ENCODE measurements at places on chromosomes 3 and 15.
A peak's percentile ranks its signal among the peaks of the same experiment; 100 is the strongest.

GRCh38 chr3:194877291-194878119 lies 191.8 kb downstream of the FAM43A start:
- DNase-seq = no peak

DNA sequence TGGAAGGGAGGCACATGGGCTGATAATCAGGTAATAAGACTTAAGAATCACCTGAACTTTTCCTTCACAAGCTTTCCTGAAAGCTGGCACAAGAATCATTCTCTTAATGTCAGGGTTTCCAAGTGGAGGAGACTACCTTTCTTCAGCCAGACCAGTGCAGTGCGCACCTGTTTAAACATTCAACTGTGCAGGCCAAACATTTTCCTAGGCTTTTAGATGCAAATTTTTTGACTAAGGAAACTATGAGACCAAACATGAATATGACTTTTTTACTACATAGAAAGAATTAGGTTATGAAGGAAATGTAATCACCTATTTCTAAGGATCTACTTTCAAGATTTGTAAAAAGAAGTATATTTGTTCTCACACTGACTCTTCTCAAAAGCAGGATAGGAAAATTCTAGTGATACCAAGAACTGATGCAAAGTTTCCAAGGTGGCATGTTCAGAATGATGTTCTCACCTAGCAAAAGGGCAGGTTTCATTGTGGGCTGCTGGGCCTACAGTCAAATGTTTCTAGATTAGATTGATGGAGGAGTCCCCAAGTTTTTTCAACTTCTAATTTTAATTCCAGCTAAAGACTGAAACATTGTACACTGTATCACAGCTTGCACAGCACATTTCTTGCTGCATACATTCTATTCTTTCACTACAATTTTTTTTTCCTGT lies 339.1 kb downstream of the TIGIT start:
- no peak for DNase-seq

- DNase-seq = no peak
Observed at GRCh38 chr3:52248165-52248541, 2.6 kb downstream of the PPM1M start.

GRCh38 chr3:128782282-128783146 lies 56.5 kb downstream of the RAB7A start:
- no peak for DNase-seq

- DNase-seq = no peak
Observed at GRCh38 chr3:38345879-38346586, 552 bp upstream of the XYLB start.

DNA sequence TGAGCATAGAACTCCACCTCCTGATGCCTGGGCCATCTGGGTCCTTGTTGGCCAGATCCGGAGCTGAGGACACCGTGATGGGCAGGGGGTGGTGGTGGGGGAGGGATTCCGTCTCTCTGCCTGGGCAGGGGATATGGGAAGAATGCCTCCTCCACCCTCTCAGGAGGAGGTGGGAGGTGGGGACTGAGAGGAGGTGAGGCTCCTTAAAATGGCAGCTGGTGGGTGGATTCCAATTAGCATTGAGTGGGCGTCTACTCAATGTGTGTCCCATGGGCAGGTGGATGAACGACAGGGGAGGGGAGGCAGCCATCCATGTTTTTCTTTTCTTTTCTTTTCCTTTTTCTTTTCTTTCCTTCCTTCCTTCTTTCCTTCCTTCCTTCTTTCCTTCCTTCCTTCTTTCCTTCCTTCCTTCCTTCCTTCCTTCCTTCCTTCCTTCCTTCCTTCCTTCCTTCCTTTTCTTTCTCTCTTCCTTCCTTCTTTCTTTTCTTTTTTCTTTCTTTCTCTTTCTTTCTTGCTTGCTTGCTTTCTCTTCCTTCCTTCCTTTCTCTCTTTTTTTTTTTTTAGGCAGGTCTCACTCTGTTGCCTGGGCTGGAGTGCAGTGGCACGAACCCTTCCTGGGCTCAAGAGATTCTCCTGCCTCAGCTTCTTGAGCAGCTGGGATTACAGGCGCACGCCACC lies 5.0 kb downstream of the SLC28A1 start:
- DNase-seq = no peak

DNA sequence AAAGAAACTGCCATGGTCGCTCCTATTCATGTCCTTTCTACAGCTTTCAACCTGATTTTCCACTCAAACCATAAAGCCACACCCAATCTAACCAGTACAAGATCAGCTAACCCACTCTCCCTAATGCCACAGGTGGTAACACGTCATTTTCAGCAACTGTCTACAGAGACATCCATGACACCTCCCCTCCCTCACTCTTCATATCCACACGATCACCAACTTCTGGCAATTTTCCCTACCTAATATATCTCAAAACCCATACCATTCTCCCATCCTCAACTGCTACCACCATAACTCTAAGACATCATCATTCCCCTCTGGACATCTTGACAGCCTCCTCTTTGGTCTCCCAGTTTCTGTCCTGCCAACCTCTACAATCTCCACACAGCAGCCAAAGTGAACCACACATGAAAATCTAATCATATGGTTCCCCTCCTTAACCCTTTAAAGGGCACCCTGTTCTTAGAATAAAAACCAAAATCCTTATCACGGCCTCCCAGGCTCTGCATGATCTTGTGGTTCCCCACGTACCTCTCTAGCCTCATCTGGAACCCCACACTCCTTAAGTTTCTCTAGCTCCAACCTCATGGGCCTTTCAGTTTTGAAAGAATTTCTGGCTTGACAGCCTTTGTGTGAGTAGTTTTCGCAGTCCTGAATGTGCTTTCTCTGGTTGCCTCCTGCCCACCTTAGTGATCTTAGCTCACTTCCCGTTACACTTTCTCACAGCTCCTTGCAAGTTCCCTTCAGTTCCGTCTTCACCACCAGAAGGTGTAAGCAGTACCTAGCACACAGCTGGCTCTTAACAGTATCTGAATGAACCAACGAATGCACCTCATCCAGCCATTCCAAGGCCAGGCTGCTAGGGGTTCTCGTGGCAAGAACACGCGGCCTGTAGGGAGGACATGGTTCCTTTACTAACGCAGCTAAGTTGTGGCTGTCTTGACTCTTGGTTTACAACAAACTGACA lies 33.4 kb downstream of the SPINK8 start:
- DNase-seq = peak; percentile 61

DNA sequence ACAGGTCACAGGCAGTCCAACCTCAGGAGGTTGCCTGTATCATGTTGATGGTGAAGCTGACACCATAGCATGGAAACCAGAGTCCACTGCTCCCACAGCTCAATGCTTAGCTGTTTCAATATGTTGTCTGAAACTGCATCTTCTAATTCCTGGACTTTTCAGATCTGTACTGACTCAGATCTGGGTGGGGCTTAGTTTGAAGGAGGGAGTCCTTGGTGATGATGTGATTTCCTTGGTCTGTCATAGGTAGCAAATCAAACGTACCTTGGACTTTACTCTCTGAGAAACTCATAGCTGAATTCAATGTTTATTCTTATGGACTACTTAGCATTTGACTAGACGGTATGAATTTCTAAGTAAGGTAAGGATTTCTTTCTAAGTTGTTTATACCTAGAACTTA lies at the start of gene HHLA2:
Gene HHLA2 (plus strand): TSS at position 310 of the 400 bp plus-strand sequence. CDS start 55,266 bp downstream, outside the sequence.
- DNase-seq = no peak

GRCh38 chr15:38049891-38050290 lies 115.5 kb downstream of the TMCO5A start:
- DNase-seq = no peak

GRCh38 chr15:80350941-80351610 lies 53.1 kb upstream of the ARNT2 start:
- no peak for DNase-seq

DNA sequence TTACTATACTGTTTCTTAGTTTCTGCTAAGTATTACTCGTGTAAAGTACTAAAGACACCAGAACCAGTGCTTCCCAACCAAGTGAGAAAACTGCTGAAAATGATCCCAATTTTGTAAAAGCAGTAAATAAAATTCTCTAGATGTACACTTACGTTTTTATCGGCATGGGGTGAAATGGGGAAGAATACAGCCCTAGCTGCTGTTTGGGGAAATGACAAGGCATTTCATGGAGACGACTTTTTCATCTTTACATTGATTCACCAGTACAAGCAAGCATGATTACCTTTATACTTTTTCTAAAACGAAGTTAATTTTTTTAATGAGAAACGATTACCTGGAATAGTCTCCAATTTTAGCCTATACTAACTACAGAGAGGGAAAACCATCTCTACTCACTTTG lies 1.4 kb downstream of the PSMD6 start:
- DNase-seq = no peak

- DNase-seq = peak; percentile 9
Observed at GRCh38 chr3:139113231-139113992, 68.7 kb upstream of the PRR23C start.

GRCh38 chr3:141875893-141876380 lies 506 bp upstream of the ATP1B3 start:
- DNase-seq = no peak

GRCh38 chr3:126955004-126955790 lies 27.7 kb upstream of the PLXNA1 start:
- no peak for DNase-seq

GRCh38 chr3:178597371-178597770 lies 61.1 kb downstream of the KCNMB2 start:
- no peak for DNase-seq

GRCh38 chr3:5264896-5265770 lies 77.6 kb downstream of the EDEM1 start:
- DNase-seq = no peak

GRCh38 chr15:76299786-76300185 lies 11.5 kb downstream of the ETFA start:
- DNase-seq = no peak

DNA sequence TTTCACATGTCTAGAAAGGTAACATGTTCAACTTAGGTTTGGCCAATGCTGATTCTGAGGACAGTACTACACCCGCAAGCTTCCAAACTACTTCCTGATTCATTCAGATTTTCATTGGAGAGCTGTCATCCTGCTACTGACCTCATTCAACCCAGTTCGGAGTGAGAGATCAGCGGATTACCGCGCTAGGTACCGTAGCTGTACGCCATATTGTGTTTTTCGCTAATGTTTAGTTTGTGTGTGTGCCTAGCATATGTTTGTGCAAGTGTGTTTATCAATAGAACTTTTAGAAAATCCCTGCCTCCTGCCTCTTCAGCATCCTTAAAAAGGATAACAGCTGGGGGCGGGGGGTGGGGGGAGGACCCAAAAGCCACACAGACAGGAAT lies 1.1 kb downstream of the ZBTB20 start:
- DNase-seq = peak; percentile 39

DNA sequence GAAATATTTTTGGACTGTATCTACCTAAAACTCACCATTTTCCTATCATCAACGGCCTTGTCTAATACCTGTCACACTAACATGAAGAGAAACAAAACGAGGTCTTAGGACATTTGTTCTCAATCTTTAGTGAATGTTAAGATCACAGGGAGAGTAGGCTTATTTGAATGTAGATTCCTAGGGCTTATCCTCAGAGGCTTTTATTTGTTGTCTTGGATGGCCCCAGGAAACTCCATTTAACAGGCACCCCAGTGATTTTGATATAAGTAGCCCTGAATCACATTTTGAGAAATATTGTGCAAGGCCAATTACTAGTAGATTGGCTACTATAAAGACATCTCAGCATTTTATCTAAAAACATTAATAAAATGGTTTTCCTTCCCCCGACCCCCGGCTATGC lies 367.4 kb downstream of the GAP43 start:
- no peak for DNase-seq
